ENCODE measurements at places on chromosomes 6 and 20.

GRCh38 chr20:9280666-9281065 lies 211.8 kb downstream of the PLCB4 start:
- no peak for DNase-seq

DNA sequence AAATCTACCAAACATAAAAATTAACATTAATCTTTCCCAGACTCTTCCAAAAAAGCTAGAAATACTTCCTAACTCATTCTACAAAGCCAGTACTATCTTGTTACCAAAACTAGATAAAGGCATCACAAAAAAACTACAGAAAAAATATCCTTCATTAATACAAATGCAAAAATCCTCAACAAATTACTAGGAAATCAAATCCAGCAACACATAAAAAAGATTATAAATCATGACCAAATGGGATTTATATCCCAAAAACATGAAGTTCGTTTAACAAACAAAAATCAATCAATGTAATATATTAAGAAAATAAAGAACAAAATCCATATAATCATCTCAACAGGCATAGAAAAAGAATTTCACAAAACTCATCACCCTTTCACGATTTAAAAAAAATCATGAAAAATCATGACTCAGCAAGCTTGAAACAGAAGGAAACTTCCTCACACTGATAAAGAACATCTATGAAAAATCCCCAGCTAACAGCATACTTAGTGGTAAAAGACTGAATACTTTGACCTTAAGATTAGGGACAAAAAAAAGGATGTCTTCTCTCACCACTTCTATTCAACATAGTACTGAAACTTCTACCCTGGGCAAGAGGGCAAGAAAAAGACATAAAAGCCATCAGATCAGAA lies 43.2 kb downstream of the RANBP9 start:
- no peak for DNase-seq

GRCh38 chr6:71523548-71523947 lies 234.9 kb downstream of the OGFRL1 start:
- no peak for DNase-seq

GRCh38 chr6:3454273-3455010 lies 2.4 kb downstream of the SLC22A23 start:
- DNase-seq = no peak

GRCh38 chr6:167676000-167676665 lies 150.6 kb upstream of the AFDN start:
- DNase-seq = no peak

DNA sequence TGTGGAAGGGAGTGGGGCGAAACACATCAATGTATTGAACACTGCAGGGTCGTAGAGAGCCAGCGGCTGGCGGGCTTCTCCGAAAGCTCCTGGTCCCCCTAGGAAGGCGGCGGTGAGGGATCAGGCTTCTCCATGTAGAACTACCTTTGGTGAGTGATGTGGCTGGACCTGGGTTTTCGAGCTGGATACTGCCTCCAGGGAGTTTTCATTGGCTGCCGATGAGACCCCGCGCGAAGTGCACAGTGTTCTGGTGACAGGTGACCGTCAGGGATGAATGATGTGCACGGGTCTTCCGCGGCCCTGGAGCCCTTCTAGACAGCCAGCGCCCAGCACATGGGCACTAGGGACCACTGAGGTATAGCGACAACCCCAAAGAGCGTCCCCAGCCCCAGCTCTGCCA lies 16.4 kb downstream of the ABT1 start:
- DNase-seq = no peak

- no peak for DNase-seq
Observed at GRCh38 chr20:5524896-5525295, 208.1 kb upstream of the PROKR2 start.

- DNase-seq = peak; percentile 42
Observed at GRCh38 chr6:156686301-156686994, 90.7 kb upstream of the ARID1B start.

DNA sequence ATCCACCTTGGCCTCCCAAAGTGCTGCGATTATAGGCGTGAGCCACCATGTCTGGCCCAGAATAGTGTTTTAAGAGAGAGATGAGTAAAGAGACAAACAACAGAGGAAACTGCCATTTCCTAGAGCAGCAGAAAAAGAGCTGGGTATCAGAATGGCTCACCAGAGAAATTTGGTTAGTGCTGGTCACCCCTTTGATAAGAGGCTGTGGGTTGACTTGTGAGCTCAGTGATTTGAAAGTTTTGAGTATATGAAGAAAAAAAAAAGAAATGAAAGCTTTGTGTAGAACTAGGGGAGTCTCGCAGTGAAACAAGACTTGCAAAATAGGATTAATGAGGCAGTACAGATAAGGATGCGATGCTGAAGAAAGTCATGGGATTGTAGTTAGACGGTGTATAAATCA lies 29.6 kb downstream of the MGME1 start:
- DNase-seq = no peak

DNA sequence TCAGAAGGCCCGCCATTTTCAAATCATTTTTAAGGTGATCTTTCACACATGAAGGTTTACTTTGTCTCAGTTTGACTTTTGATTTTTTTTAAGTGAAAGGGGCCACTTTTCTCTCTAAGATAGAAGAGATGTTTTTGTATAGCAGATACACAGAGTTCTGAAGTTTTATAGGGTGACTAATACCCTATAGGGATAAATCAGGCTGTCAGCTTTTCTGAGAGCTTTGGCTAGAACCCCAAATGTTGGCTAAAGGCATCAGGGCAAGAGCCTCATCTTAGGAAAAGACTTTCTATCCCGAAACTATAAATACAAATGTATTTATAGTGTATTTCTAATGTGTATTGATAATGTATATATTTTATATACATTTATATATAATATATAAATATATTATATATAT lies 181.4 kb downstream of the TBX18 start:
- no peak for DNase-seq

DNA sequence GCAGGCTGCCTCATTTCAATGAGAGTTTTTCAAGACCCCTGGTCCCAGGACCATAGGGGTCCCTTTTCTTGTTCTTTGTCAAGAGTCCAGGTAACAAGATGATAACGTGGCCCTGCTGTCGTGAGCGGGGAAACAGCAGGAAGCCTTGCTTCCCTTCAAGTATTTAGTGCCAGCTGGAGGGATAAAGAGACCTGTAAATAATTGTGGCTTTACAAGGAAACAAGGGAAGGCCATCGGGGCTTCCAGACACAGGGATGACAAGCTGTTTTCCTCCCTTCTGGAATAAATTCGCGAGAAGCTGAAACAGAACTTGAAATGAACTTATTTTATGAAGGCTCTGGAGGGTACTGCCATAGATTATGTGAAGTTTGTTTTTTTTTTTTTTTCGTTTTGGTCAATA lies 163.2 kb downstream of the SYNDIG1 start:
- no peak for DNase-seq

DNA sequence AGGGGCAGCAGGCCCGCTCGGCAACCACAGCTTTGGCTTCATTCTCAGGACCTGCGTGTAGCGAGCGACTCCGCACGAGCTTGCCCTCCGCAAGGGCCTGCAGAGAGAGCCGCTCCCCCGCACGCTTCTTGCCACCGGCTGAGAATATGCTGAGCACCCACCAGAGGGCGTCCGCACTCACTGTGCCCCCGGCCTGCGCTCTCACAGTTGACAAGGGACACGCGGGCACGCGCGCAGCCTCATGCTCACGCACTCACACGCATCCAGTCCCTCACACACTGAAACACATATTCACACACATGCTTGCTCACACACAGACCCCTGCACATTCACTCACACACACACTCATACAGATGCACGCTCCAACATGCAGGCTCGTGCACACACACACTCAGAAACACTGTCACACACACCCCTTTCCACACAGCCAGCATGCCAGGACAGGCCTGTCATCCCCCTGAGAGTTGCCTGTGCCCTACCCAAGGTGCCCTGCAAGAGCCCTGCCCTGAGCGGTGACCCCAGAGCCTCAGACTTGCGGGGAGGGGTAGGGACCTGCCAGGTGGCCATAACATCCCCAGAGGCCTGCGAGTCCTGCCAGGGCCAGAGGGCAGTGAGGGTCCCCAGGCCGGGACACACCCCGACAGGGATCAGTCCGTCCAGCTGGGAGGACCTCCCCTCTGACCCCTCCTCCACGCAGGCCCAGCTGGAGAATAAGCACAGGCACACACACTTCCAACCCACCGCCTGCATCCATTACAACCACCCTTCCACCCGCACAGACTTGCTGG lies 174.1 kb downstream of the BMP7 start:
- DNase-seq = peak; percentile 78

DNA sequence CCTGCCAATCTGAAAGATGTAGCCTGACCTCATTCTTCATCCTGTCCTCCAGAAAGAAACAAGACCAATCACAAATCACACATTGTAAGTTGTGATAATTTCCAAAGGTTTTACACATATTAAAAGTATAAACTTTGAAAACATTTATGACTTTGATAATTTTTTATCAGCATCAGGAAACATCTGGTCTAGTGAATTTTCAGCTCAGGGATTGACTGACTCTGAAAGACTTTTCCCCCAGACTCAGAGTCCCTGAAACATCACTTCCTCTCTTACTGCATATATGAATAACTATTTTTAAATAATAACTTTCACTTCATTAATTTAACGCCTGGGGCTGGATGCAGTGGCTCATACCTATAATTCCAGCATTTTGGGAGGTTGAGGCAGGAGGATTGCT lies 48.5 kb upstream of the SSTR4 start:
- no peak for DNase-seq

- DNase-seq = no peak
Observed at GRCh38 chr20:11777387-11778205, 140.1 kb upstream of the BTBD3 start.

GRCh38 chr6:143549221-143549948 lies 37.9 kb upstream of the FUCA2 start:
- no peak for DNase-seq

- no peak for DNase-seq
Observed at GRCh38 chr6:138944412-138944811, 43.6 kb downstream of the REPS1 start.

DNA sequence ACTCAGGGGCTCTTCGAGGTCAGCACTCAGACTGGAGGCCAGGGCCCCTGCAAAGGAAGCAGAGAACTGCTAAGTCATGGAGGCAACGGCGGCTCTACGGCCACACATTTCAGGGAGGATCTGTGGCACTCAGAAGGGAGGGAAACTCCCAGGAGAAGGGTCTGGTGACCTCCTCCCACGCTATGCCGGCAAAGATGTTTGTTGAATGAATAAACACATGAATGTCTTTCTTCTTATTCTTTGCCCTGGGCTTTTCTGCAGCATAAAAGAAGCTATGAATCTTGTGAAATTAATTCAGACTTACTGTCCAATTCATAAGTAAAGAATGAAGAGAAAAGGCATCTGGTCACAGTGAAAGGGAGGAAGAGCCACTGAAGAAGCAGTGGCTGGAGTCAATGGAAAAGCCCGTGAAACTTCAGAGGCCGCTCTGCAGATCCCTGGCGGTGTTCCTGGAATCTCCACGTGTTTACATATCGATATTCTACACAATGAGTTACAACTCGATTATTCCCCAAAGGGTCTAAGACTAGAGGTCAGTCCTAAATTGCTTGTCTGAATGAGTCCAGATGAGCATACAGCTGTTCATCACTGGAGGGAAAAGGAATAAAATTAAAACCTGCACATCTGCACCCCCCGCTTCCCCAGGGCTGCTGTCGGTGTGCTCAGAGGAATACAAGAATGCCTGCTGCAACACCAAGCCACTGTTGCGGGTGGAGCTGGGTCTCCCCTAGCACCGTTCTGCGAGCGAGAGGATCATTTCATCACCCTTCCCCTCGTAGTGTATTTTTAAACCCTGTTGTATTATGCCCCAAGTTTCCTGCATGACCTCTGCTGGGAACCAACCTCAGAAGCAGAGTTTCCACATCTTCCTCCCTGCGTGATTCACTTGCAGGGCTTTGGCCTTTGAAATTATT lies 25.6 kb downstream of the INSM1 start:
- no peak for DNase-seq

DNA sequence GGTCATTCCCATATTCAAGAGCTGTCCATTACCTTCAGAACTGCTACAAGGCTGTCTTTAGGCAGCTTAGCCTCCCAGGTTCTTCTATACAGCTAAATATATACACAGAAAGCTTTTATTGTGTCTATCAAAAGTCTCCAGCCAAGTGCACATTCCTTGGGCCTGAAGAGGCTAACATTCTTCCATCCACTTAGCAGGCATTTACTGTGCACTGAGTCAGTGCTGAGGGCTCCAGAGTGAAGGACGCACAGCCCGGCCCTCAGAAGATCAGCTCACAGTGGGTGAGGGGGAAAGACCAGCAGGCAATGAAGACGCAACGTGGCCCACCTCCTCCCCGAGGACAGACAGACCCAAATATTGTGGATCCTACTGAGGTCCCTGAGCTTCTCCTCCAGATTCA lies 569.9 kb downstream of the CDH26 start:
- no peak for DNase-seq

DNA sequence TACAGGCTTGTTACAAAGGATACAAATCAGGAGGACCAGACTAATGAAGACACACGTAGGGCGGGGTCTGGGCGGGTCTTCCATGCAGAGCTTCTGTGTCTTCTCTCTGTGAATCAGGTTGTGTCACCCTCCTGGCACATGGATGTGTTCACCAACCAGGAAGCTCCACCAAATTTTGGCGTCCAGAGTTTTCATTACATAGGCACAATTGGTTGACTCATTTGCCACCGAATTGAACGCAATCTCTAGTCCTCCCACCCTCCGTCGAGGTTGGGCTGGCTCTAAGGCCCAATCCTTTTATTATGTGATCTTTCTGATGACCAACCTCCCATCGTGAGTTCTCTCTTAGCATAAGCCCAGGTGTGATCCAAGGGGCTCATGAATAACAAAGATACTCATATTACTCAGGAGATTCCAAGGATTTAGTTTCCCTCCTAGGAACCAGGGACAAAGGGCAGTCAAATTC lies 36.3 kb upstream of the DDR1 start:
- no peak for DNase-seq

DNA sequence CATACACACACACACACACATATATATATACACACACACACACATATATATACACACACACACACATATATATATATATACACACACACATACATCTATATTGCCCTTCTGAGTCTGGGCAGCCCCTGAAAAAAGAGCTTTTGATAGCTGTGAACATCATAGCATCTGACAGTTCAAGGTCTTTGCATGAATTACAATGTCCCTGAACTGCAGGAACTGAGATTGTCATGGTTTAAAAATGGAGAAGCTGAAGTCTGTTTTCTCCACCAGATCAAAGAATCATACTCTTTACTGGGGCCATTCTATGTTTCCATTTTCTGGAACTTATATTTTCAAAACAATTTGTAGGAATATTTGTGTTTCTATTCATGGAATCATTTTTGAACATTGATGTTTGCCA lies 189.8 kb downstream of the ZDHHC14 start:
- no peak for DNase-seq

GRCh38 chr6:162882801-162883481 lies 155.2 kb downstream of the PACRG start:
- DNase-seq = no peak

DNA sequence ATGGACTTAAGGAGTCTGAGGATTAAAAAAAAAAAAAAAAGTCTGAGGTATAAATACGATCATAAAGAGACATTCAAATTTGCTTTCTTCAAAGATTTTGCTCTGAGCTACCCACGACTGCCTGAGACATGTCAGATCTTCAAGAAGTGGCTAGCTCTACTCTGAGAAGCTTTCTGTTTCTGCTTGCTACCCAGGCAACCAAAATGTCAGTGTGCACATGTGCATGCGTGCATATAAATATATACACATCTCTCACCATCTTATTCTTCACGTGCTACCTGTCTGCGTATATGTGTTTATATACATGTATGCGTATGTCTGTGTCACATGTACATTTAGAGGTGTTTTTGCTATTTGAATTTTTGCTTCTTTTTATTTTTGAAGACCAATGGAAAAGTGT lies 299.6 kb upstream of the STXBP5 start:
- DNase-seq = no peak
